Effector CD4-positive, alpha-beta T cell (primary cell): ENCODE measurements at places on chromosomes 4 and X.

DNA sequence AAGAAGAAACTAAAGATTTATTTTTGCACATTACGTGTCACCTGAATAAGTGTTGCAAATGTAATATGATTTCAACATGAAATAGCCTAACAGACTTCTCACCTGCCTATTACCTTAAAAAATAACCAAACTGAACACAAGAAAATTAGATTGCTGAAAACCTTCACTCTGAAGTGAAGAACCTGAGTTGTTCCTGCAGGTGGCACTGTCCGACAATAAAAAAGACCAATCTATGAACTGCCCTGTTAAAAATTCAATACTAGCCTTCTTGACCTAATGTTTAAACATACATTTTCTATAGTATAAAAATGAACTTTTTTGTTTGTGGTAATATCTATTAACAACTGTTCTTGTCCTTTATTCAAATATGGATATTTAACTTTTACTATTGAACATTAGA is 69.2 kb upstream of the PNPLA4 start:
- DNase-seq, result peak; percentile 12

DNA sequence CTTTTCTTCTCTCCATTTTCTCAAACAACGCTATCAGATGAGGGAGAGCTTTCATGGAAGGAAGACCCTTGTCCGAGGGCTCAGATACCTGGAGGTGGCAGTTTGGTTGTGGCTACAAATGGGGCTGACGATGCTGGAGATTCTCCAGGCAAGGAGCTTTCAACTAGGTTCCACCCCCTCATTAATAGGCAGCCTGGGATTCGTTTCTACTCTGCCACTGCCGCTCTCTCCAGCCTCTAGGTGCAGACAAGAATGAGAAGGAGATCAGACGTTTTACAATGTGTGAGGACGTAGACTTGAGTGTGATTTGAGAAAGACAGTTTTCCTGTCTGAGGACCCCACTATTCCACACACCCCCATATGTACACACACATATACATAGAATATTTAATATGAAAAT is 53.1 kb downstream of the ETNPPL start:
- DNase-seq, result no peak

GRCh38 chr4:83828601-83829000 is 292.7 kb downstream of the GPAT3 start:
- DNase-seq, result no peak

DNA sequence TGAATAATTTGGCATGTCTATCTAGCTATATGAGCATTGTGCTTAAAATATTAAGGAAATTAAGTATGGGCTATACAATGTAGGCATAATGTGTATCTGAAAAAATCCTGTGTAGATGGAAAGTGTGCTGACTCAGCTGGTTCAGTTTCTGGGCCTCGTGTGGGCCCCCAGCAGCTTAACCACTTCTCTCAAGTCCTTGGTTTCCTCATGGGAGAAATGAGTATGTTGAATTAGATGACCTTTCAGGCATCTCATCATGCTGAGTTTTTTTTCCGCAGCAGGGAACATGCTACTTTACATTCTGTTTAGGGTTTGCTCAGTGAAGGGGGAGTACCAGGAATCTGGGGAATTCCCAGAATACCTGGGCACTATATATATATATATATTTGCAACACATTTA is 30.5 kb downstream of the RHOH start:
- no peak for DNase-seq

- no peak for DNase-seq
These were observed 97.8 kb downstream of the TLL1 start for GRCh38 chr4:165970703-165971420.

GRCh38 chr4:163332526-163333406 is at the start of gene NPY1R:
Gene NPY1R, minus strand, starts transcription at chr4:163332596. Its CDS starts 6,042 bp downstream, at chr4:163326554.
- DNase-seq, result no peak

- DNase-seq, result peak; percentile 5
These were observed 645 bp downstream of the AMMECR1 start for GRCh38 chrX:110317061-110317819.

DNA sequence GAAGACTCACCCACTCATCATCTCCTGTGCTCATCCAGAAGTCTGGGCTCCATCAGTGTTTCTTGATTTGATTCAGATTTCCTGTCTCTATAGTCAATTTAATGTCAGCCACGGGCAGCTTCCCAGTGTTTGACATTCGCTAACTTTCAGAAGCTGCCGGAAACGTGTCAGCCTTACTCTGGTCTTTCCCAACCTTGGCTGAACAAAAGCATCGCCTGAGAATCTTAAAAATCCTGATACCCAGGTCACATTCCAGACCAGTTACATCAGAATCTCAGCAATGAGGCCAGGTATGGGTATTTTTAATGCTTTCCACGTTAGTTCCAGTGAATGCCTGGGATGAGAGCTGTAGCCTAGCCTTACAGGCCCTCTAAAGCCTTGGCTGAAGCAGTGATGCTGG is 233.8 kb downstream of the FRMPD4 start:
- no peak for DNase-seq

GRCh38 chr4:159983082-159983481 is 880.2 kb downstream of the RAPGEF2 start:
- DNase-seq, result no peak

DNA sequence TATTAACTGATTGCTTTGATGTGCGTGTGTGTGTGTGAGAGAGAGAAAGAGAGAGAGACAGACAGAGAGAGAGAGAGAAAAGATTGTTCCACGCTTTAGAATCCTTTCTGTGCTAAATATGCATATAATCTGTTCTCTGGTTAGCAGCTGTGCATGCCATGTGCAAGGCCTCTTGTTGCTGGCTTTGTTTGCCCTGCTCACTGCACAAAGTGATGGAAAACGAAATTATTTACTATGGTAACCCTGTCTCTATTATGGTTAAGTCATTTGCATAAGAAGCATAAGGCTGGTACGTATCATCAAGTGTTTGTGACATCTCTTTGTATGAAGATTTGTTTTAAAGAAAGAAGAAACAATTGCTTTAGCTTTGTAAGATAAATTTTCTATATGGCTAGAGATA is 190.2 kb upstream of the POF1B start:
- DNase-seq, result no peak

DNA sequence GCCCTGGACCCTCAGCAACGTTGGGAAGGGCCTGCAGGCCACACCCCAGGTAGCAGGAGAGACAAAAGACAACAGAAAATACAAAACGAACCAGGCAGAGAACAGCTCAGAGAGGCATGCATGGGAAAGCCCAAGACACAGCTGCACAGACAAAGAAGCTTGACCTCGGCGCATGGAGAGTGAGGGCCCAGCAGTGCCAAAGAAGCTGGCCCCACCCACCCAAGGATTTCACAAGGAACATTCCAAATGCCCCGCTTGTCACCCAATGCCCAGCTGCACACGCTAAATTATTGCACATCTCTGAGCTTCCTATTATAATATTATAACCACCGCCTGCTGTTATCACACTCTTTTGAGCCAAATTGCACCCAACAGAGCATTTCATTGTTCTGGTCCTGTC is 147.7 kb upstream of the TBL1X start:
- no peak for DNase-seq
